ENCODE measurements at places on chromosomes 7 and 10.

DNA sequence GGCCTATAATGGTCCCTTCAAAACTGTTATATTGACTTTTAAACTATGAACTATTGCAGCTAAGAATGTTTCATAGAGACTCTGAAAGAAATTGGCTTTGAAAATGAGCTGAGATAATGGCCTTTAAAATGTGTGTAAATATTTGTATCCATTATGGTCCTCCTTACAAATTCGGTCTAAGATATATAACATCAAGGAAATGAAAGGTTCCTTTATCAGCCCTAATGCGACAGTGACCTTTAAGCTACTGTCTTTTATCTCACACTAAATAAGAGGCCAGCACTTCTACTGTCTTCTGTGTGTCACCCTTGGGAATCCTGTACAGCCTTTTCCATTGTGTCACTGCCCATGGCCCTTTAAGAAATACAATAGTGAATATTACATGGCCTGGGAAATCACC is 19.5 kb downstream of the COL28A1 start:
- H3K27ac ChIP-seq, result no peak overlapping the region
- H3K36me3 ChIP-seq, result no peaks in the 10 kb centered on the region
- no peaks in the 10 kb centered on the region for H3K4me1 ChIP-seq
- DNase-seq, result no peak

DNA sequence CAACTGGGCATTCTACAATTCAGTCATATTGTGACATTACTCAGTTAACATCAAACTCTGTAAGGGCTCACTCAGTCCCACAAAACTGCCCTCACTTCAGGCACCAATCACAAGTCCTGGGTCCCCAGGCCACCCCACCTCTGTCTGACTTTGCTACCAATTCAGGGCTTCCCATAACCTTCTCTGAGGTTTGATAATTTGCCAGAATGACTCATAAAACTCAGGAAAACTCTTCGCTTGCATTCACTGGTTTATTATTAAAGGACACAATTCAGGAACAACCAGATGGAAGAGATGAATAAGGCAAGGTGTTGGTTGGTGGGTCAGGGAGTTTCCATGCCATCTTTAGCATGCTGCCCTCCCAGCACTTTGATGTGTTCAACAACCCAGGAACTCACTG is 41.3 kb downstream of the AVL9 start:
- H3K4me3 ChIP-seq, result no peak overlapping the region
- no peaks in the 10 kb centered on the region for H3K36me3 ChIP-seq
- no peaks in the 10 kb centered on the region for H3K27me3 ChIP-seq

GRCh38 chr10:27535317-27535716 is 31.2 kb downstream of the RAB18 start:
- no peak overlapping the region for H3K27ac ChIP-seq
- H3K4me1 ChIP-seq, result no peaks in the 10 kb centered on the region
- DNase-seq, result no peak
- no peaks in the 10 kb centered on the region for H3K27me3 ChIP-seq
- H3K36me3 ChIP-seq, result peaks cover 4% of the 10 kb centered on the region

DNA sequence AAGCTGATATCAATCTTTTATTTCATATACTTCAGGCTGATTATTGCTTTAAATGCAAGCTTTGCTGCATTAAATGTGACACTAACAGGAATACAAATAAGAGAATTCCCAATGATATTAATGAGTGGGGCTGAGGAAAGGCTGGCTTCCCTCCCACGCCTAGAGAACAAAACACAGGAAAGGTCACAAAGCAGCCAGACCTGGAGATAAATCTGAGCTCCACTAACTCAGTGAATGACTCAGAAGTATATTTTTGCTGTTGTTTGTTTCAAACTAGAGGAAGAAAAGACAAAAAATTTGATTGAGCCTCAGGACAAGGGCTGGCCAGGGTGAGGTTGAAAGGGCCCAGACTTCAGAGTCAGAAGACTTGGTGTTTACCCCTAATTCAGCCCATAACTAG is 88.1 kb downstream of the XPNPEP1 start:
- peaks cover 3% of the 10 kb centered on the region for H3K27me3 ChIP-seq
- H3K4me3 ChIP-seq, result no peak overlapping the region
- H3K4me1 ChIP-seq, result no peaks in the 10 kb centered on the region
- no peak for DNase-seq

- H3K27me3 ChIP-seq, result no peaks in the 10 kb centered on the region
- H3K27ac ChIP-seq, result no peak overlapping the region
- no peak overlapping the region for H3K4me3 ChIP-seq
Measured at GRCh38 chr10:6396652-6397051, 183.4 kb downstream of the PRKCQ start.
